ENCODE measurements at places on chromosomes 16 and 17.

GRCh38 chr16:84726079-84726668, 26.4 kb downstream of the USP10 start:
- DNase-seq, result peak; percentile 71

GRCh38 chr17:58447039-58447975, 30.0 kb upstream of the RNF43 start:
- peak; percentile 75 for DNase-seq

DNA sequence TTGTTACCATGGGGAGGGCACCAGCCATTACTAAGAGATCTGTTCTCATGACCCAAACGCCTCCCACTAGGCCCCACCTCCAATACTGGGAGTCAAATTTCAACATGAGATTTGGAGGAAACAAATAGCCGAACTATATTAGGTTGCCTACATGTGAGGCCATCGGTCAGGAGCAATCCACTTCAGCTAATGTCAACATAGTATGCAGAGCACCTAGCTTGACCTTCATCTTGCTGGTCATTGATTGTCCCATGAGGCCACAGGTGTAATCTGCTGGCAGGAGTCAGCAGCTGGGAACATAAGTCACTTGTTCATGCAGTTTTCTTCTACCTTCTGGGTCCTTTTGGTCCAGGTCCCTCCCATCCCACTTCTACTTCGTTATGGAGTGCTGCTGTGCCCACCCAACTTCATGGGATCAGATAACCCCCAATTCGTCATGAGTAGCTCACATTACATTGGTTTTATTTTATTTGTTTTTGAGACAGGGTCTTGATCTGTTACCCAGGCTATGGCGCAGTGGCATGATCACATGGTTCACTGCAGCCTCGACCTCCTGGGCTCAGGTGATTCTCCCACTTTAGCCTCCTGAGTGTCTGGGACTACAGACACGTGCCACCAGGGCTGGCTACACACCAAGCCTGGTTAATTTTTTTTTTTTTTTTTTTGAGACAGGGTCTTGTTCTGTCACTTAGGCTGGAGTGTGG, 5.9 kb upstream of the KPNA2 start:
- DNase-seq, result no peak

DNA sequence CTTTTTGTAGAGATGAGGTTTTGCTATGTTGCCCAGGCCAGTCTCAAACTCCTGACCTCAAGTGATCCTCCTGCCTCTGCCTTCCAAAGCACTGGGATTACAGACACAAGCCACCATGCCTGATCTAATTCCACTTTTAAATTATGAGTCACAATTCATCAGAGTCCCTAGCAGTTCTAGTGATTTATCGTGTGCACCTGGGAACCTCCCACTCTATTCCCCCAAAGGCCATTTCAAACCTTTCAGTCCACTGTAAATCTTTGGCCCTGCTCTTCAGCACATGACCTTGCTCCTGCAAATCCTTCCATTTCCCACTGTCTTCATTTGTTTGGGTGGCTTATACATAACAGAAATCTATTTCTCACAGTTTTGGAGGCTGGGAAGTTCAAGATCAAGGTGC, 73.0 kb downstream of the HS3ST2 start:
- no peak for DNase-seq

GRCh38 chr16:10878328-10878643, 1.3 kb downstream of the CIITA start:
- DNase-seq, result no peak

DNA sequence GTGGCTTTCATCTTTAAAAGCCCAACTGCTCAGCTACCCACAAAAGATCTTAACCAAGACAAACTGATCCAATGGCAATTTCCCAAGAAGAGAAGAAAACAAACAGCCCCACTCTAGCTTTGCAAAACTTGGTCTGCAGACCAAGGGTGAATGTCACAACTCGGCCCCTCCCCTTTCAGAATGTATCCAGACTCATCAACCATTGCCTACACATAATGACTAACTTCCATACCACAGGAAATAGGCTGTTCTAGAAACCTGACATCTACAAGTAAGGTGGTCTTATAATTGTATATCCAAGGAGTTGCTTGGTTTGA, 16.0 kb downstream of the DCUN1D3 start:
- no peak for DNase-seq

DNA sequence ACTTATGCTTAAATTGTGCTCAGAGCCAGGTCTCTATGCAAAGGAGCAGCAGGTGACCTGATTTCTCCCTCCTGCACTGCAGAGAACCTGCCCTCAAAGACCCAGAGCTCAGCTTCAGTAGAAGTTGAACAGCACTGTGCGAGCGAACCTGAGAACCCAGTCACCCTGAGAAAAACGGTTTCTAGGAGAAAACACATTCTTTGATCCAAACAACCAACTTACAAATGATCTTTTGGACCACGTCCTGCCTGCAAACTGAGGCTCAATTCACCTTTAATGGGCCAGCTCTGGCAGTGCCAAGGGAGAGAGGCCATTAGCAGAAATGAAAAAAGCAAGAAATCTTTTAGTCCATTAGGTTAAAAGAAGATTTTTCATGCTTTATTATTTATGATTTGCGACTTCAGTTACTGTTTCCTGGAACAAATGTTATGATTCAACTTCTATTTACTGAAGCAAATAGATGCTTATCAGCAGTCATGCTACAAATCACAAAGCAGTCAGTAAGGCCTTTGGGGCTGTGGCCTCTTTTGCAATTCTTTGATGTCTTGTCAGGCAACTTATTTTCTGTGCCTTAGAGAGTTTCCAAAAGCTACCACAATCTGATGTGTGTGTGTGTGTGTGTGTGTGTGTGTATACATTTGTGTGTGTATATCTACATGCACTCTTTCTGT, 65.7 kb upstream of the LRRC37A3 start:
- DNase-seq, result no peak

- no peak for DNase-seq
Measured at GRCh38 chr17:9273428-9274391, 252.4 kb downstream of the NTN1 start.

DNA sequence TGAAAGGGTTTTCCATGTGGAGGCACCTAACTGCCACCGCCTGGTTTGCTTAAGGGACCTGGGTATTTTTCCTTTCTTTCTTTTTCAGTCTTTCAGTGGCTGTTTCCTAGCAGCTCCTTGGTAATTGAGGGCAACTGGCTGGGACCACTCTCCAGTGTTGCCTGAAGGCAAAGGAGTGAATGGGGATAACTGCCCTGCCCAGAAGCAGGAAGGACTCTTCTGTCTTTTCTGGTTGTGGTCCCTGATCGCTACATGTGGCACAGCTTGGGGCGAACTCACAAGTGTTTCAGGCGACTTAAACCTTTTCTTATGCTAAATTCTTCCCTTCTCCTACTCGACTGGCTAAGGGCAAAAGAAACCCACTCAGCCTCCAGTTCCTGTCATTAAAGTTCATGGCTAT, 10.1 kb upstream of the TMEM98 start:
- no peak for DNase-seq

- no peak for DNase-seq
Measured at GRCh38 chr16:2836646-2837508, 6.8 kb downstream of the ZG16B start.

GRCh38 chr17:5122586-5123342, 6.9 kb downstream of the USP6 start:
- no peak for DNase-seq

DNA sequence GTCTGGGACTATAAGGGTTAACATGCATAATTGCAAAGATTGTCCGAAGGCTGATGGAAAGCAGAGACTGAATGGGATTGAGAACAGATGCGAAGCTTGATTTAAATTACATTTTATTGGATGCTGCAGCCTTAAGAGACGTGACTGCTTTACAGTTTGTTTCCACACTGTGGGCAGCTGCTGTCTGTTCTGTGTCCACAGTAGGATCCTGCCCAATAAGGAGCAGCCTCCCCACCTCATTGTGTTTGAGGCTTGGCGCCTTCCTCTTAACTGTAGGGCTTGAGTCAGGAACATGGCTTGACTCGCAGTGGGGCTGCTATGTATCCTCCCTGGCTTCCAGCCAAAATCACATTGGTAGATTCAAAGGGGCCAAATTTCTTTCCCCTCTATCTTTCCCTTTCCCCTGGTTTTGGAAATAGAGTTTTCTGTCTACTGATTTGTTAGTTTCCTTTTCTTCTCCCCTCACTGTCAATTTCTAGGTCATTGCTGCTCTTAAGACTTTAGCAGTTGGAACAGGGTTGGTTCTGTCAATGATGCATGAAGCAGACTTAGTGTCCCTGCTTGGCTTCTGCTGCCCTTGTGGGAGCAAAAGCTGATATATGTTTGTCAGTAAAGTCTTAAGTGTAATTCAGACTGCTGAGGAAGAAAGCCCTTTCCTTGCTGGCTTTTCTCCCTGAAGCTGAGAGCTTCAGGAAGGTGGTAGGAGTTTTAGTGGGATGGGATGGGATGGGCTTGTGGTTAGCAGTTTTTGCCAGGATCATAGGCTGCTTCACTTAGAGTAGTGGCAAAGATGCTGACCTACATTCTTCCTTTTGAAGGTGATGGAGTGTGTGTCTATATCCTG, 5.0 kb upstream of the RARA start:
- DNase-seq, result peak; percentile 47

GRCh38 chr17:50046667-50047066, 9.2 kb upstream of the ITGA3 start:
- DNase-seq, result no peak

- DNase-seq, result peak; percentile 41
Measured at GRCh38 chr17:82458885-82459424, 414 bp downstream of the NARF start.

DNA sequence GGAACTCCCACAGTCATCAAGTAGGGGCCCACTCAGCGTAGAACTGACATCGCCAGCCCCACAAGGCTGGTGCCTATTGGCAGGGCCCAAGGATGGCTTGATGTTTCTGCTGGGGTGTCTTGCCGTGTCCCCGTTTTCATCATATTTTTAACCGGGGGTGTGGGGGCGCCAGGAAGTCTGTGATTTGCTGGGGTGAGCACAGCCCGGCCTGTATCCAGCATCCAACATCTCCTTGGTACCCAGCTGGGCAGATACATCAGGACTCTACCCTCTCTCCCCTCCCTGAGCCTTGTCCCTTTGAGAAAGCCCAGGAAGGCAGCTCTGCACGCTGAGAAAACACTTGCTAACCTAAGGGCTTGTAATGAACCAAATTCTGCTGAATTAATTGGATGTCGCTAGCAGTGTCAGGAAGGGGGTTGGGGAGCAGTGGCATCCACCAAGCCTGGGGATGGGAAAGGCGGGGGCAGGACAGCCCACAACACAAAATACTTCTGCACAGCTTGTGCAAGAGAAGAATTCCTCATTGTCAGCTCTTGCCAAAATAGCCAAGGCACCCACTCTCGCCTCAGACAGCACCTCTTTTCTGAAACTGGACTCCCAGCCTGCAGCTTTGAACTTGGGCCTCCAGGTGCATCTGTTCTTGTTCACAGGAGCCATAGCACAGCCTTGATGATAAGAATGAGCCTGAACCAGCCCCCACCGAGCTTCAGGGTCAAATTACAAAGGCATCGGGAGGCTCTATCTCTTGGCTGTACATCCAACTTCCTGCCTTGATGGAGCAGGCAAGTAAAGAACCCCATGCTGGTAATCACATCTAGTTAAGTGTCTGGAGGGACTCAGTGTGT, 63.7 kb upstream of the LYRM9 start:
- peak; percentile 19 for DNase-seq

- no peak for DNase-seq
Measured at GRCh38 chr16:5326395-5326794, 228.8 kb upstream of the EEF2KMT start.

DNA sequence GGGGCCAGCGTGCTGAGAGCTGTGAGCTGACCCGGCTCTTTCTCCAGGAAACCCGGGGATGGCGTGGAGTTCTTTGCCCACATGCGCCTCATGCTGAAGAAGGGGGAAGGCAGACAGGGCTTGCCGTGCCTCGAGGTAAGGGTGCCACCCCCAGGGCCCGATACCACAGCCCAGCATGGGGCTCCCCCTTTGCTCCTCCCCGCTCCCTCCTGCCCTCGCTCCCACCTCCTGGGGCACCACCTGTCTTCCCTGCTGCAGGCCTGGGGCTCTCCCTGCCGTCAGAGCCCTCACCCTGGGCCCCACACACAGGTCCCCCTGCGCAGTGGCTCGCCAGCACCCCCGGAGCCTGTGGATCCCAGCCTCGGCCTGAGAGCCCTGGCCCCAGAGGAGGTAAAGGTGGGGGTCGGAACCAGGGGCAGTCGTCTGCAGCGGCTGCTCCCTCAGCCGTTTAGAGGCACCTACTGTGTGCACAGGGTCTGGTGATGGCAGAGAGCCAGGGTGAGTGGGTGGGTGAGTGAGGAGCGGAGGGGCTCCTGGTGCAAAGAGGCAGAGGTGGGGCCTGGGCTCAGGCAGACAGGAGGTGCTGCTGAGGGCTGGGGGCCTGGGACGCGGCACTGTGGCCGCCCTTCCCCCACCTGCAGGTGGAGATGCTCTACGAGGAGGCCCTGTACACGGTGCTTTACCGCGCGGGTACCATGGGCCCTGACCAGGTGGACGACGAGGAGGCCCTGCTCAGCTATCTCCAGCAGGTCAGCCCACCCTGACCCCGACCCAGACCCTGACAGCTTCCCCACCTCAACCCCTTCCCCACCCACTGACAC, 5.6 kb downstream of the BAIAP3 start:
- DNase-seq, result peak; percentile 18

Measured in NCI-H345 (cell line).